Effector memory CD4-positive, alpha-beta T cell (primary cell): ENCODE measurements at places on chromosomes 7 and 10.

DNA sequence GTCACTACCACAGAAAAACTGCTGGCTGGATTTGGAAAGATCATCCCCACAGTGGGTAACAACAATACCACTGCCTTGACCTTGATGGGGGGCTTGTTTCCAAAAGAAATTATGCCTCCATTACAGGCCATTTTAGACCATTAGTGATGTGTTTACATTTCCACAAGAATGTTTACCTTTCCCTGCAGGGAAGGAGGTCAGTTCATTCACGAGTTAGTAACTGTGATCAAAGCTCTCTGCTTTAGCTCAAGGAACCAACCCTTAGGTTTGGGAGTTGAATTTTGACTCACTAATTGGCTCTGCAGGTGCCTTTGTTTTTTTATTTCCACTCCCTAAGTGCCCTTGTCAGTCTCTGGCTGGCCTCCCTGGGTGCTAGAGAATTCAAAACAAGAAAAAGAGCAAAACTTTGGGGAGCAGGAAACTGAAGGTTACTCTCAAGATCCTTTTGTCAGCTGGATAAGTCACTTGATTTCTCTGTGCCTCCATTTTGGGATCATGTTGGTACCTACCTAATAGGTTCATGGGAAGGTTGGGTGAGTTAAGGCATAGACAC is 41.1 kb upstream of the NUPR2 start:
- no peak overlapping the region for H3K4me3 ChIP-seq
- H3K4me1 ChIP-seq, result no peaks in the 10 kb centered on the region
- H3K27me3 ChIP-seq, result no peaks in the 10 kb centered on the region
- no peak for DNase-seq

DNA sequence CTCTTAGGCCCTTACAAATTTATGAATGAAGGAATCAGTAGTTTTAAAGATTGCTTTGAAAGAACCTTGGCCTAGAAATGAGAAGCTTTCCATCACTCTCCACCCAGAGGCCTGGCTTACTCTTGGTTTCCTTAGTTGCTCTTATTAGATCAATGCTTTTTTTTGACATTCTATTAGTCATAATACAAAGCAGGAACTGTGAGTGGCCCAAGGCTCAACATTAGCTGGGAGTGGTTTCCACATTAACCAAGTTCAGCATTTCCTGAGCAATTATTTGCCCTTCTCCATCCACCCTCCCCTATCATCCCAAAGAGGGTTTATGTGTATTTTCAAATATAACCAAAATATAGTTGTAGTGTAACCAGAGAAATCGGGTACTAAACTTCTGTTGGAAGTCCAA is 103.4 kb upstream of the FAM204A start:
- no peak for DNase-seq
- no peaks in the 10 kb centered on the region for H3K4me1 ChIP-seq
- H3K27ac ChIP-seq, result no peak overlapping the region

DNA sequence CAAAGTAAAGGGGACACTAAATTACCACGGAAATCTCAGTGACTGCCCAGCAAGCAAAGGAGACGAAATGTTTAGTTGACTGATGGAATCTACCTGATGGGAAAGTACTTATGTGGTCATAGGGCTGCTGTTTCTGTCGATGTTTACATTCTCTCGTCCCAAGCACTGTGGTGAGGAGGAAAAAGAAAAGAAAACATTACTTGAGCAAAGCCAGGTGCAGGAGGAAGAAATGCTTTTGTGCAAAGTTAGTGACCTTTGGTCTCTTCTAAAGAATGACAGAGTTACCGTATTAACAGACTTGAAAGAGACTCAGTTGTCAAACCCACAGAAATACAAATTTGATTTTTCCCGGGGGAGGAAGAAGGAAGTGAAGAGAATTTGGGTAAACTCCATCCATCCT is 43.3 kb upstream of the FMC1 start:
- H3K27me3 ChIP-seq, result no peaks in the 10 kb centered on the region
- peaks cover 16% of the 10 kb centered on the region for H3K36me3 ChIP-seq

- no peaks in the 10 kb centered on the region for H3K36me3 ChIP-seq
- no peaks in the 10 kb centered on the region for H3K27me3 ChIP-seq
- H3K4me3 ChIP-seq, result peak overlapping the region; percentile 74
- peak overlapping the region; percentile 37 for H3K27ac ChIP-seq
- peak; percentile 22 for DNase-seq
Observed at GRCh38 chr7:105387508-105388355, 989 bp downstream of the SRPK2 start.

DNA sequence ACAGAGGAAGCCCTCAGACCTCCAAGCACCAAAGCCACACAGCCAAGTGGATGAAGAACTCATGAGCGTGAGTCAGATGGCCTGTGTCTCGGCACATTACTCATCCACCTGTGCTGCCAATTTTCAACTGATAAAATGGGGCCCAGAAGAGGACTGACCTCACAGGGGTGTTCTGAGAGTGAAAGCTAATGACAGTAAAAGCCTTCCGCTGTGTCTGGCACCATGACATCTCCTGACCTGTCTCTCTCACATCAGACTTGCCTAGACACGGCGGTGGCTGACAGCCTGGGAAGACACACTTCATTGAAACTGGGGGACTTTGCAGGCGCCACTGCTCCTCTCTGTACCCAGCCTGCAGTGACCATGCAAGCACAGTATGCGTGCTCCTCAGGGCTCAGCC is 8.3 kb upstream of the SLC18A3 start:
- H3K4me3 ChIP-seq, result no peak overlapping the region
- no peaks in the 10 kb centered on the region for H3K36me3 ChIP-seq
- no peaks in the 10 kb centered on the region for H3K4me1 ChIP-seq
- no peaks in the 10 kb centered on the region for H3K27me3 ChIP-seq
- H3K27ac ChIP-seq, result no peak overlapping the region

- H3K27me3 ChIP-seq, result no peaks in the 10 kb centered on the region
- no peak for DNase-seq
- H3K4me3 ChIP-seq, result peak overlapping the region; percentile 67
- H3K36me3 ChIP-seq, result peaks cover 36% of the 10 kb centered on the region
Observed at GRCh38 chr7:5528071-5528814, 104.6 kb upstream of the TNRC18 start.

DNA sequence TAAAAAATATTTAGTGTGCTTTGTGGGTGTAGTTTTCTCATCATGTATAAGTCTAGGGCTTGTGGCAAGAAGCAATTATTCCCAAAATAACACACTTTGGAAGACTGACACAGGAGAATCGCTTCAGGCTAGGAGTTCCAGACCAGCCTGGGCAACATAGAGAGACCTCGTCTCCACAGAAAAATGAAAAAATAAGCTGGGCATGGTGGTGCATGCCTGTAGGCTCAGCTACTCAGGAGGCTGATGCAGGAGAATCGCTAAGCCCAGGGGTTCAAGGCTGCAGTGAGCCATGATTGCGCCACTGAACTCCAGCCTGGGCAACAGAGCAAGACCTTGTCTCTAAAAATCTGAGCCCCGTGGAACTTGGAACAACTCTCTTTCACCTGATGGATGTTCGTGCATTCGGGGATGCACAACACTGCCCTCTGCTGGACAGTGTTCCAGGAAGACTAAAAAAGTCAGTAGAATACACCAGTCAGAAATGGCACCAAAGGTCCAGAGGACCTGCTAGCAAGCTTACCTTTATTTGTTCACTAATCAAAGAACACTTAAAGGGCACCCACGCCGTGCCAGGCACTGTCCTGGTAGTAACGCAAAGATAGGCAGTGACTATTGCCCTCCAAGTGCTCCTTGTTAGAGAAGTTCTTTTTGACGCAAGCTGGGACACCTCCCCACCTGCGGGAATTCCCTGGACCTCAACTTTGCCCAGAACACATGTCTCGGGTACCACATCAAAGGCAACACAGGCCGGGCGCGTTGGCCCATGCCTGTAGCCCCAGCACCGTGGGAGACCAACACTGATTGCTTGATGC is 81.9 kb upstream of the CALN1 start:
- H3K27ac ChIP-seq, result no peak overlapping the region
- H3K4me1 ChIP-seq, result no peaks in the 10 kb centered on the region
- DNase-seq, result no peak
- no peaks in the 10 kb centered on the region for H3K27me3 ChIP-seq

DNA sequence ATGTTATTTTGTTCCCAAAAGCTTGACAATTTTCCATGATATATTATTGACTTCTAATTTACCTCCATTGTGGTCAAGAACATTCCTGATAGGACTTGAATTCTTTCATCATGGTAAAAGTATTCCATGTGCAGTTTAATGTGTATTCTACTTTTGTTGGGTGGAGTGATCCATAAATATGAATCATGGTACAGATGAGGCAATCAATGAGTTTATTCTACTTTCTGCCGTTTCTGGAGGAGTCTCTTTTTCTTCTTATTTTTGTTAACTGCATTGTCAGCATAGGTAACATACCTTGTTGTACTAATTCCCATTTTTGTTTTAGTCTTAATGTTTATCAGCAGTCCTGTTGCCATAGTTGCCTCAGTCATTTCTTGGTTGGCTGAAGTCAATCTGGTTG is 69.6 kb downstream of the SHOC2 start:
- peaks cover 11% of the 10 kb centered on the region for H3K4me1 ChIP-seq
- H3K36me3 ChIP-seq, result peaks cover 11% of the 10 kb centered on the region
- no peak overlapping the region for H3K27ac ChIP-seq
- no peak overlapping the region for H3K4me3 ChIP-seq
- H3K27me3 ChIP-seq, result no peaks in the 10 kb centered on the region
- no peak for DNase-seq

GRCh38 chr7:55965100-55965470 is 700 bp downstream of the NIPSNAP2 start:
- peaks cover 8% of the 10 kb centered on the region for H3K4me1 ChIP-seq
- H3K36me3 ChIP-seq, result peaks cover 3% of the 10 kb centered on the region
- H3K27ac ChIP-seq, result peak overlapping the region; percentile 77
- no peaks in the 10 kb centered on the region for H3K27me3 ChIP-seq
- peak overlapping the region; percentile 72 for H3K4me3 ChIP-seq

GRCh38 chr7:91126762-91127161 is 137.5 kb upstream of the FZD1 start:
- no peaks in the 10 kb centered on the region for H3K4me1 ChIP-seq
- H3K4me3 ChIP-seq, result no peak overlapping the region
- DNase-seq, result no peak
- no peaks in the 10 kb centered on the region for H3K27me3 ChIP-seq

DNA sequence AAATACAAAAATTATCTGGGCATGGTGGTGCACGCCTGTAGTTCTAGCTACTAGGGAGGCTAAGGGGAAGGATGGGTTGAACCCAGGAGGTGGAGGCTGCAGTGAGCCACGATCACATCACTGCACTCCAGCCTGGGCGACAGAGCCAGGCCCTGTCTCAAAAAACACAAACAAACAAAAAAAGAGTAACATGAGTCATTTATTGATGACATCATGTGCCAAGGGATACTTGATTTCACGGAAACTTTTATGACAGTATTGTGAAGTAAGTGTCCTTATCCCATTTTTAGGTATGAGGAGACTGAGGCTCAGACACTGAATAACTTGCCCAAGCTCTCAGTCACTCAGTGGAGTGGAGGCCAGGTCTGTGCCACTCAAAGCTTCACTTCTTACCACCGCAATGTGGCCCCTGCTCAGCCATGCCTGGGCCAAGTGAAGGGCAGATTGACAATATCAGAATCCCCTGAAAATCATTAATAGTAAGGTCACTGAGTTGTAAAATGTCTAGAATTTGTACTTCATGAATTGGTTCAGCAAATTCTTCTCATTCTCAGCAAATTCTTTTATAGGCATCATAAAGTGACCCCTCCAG is 36.5 kb downstream of the EMX2 start:
- H3K4me3 ChIP-seq, result no peak overlapping the region
- H3K27me3 ChIP-seq, result no peaks in the 10 kb centered on the region
- no peak overlapping the region for H3K27ac ChIP-seq
- no peak for DNase-seq
- no peaks in the 10 kb centered on the region for H3K36me3 ChIP-seq

- no peaks in the 10 kb centered on the region for H3K4me1 ChIP-seq
- H3K27ac ChIP-seq, result no peak overlapping the region
- no peak overlapping the region for H3K4me3 ChIP-seq
- H3K36me3 ChIP-seq, result no peaks in the 10 kb centered on the region
- no peaks in the 10 kb centered on the region for H3K27me3 ChIP-seq
Observed at GRCh38 chr7:25722856-25723255, 429.1 kb upstream of the NFE2L3 start.

DNA sequence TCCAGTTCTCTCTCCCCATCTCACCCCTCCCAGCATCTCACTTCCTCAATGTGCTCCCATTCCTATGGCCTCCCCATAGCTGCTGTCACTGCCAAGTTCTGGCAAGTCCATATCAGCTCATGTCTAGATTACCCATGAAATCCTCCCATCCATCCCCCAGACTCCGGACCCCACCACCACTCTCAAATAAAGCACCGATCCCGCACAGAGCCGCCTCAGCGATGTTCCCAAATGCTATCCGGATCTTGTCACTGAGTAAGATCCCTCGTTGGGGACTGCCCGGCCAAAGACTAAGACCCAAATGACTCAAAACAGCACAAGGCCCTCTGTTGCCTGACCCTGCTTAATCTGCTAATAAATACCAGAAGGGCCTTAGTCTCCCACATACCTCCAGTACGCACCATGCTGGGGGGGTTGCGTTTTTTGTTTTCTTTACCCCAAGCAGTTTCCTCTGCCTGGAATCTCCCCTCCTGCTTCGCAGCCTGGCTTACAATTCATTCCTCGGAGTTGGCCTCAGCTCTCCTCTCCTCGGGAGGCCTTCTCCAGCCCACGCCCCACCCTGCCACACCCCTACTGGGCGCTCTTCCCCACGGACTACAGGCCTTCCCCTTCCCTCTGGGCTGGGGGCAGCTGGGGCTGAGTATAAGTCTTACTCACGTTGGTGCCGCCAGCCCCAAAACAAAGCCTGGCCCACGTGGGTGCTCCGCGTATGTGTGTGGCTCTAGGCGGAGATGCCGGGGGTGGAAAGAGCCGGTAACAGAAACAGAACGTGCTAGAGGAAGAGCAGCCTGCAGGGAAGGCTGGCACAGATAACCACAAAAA is 1.8 kb upstream of the DUSP5 start:
- H3K4me1 ChIP-seq, result peaks cover 24% of the 10 kb centered on the region
- no peaks in the 10 kb centered on the region for H3K36me3 ChIP-seq
- DNase-seq, result peak; percentile 33
- no peaks in the 10 kb centered on the region for H3K27me3 ChIP-seq
- peak overlapping the region; percentile 89 for H3K4me3 ChIP-seq
- H3K27ac ChIP-seq, result peak overlapping the region; percentile 51

DNA sequence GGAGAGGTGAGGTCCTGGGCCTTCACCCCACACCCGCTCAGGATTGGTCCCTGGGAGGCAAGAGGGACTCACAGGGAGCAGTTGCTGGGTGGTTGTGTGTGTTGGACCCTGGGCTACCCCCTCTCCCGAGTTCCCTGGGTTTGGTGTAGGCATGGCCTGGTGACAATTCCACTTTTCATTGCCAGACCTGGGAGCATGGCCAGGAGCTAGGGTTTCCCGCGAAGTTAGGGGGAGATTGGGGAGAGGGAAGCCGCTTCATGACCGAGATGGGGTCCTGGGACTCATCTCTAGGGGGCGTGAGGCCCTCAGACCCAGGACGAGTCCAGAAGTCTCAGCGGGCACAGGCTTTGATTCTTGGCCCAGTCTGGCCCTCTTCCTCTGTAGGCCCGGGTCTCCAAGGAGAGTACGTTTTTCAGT is 606 bp downstream of the PALD1 start:
- H3K27ac ChIP-seq, result no peak overlapping the region
- H3K4me1 ChIP-seq, result peaks cover 36% of the 10 kb centered on the region
- DNase-seq, result no peak
- H3K36me3 ChIP-seq, result no peaks in the 10 kb centered on the region

GRCh38 chr7:148014001-148014400 is 576.6 kb upstream of the C7orf33 start:
- H3K4me3 ChIP-seq, result no peak overlapping the region
- no peaks in the 10 kb centered on the region for H3K36me3 ChIP-seq
- H3K4me1 ChIP-seq, result no peaks in the 10 kb centered on the region
- H3K27me3 ChIP-seq, result no peaks in the 10 kb centered on the region

- no peak for DNase-seq
- peaks cover 35% of the 10 kb centered on the region for H3K27me3 ChIP-seq
- no peaks in the 10 kb centered on the region for H3K36me3 ChIP-seq
- no peak within 1 kb of the TSS for H3K27ac ChIP-seq
- peaks cover 29% of the 10 kb centered on the region for H3K4me1 ChIP-seq
- no peak within 1 kb of the TSS for H3K4me3 ChIP-seq
Observed at GRCh38 chr7:1669954-1670893, at the start of gene ELFN1. TSS of gene ELFN1 (plus strand) at chr7:1670277. CDS start at chr7:1744597, 74,320 bp downstream.
